ENCODE measurements at places on chromosomes 16 and 17.

DNA sequence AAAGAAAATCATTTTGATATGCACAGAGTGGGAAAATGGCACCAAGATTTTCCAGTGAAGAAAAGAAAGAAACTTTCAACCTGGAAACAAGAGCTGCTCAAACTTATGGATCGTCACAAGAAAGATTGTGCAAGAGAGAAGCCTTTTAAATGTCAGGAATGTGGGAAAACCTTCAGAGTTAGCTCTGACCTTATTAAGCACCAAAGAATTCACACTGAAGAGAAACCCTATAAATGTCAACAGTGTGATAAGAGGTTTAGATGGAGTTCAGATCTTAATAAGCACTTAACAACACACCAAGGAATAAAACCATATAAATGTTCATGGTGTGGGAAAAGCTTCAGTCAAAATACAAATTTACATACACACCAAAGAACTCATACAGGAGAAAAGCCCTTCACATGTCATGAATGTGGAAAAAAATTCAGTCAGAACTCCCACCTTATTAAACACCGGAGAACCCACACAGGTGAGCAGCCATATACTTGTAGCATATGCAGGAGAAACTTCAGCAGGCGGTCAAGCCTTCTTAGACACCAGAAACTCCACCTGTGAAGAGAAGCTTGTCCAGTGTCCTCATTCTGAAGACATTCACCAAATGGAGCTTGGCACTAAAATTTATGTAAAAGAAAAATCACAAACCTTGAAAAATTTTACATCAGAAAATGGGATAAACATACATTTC, 12.2 kb downstream of the ZNF75A start:
- H3K4me3 ChIP-seq, result no peak overlapping the region
- H3K36me3 ChIP-seq, result peaks cover 50% of the 10 kb centered on the region
- no peak overlapping the region for H3K27ac ChIP-seq
- no peaks in the 10 kb centered on the region for H3K27me3 ChIP-seq

GRCh38 chr17:76528528-76529223, 8.8 kb downstream of the CYGB start:
- H3K27ac ChIP-seq, result peak overlapping the region; percentile 98
- no peaks in the 10 kb centered on the region for H3K27me3 ChIP-seq
- H3K4me1 ChIP-seq, result peaks cover 55% of the 10 kb centered on the region
- peak; percentile 73 for DNase-seq

DNA sequence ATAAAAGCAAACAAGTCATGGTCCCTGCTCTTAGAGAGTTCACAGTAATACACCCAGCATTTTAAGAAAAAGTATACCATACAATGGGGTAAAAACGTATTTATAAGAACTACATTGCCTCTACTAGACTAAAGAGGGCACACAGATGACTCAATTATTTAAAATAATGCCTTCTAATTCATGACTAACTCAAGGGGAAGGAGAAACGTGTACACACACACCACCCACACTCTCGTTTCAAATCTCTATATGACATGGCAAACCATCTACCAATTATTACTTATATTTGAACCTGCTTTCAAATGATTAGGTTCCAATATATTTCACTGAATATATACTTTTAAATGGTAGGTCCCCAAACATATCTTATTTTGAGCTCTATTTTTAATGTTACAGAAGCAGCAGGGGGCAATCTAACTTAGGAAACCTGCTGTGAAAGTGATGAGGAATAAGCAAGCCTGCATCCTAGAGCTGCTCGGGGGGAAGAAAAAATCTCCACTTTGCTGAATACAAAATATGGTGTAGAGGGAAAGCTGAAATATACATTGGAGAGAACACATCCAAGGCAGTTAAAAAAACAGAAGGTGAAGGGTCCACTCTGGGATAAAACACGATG, 232.4 kb upstream of the PSMD7 start:
- H3K36me3 ChIP-seq, result no peaks in the 10 kb centered on the region
- no peaks in the 10 kb centered on the region for H3K4me1 ChIP-seq
- no peaks in the 10 kb centered on the region for H3K27me3 ChIP-seq
- H3K4me3 ChIP-seq, result no peak overlapping the region
- no peak for DNase-seq
- H3K27ac ChIP-seq, result no peak overlapping the region

DNA sequence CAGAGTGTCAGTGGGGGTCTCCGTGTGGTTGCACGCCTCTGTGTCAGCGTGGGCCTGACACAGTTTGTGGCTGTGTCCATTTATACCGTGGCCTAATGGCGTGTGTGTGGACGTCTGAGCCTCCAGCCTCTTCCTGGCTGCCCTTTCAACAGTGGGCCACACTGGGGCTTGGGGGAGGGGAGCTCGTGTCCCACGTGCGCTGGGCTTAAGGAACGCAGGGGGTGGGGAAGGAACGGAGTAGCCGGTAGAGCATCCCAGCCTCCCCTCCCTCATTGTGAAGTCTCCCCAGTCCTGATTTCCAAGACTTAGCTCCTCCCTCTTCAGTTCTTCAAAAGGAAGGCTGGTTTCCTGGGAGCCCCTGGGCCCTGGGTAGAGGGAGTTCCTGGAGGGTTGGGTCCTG, 9.5 kb upstream of the HES7 start:
- H3K36me3 ChIP-seq, result no peaks in the 10 kb centered on the region
- no peak overlapping the region for H3K27ac ChIP-seq
- H3K27me3 ChIP-seq, result peaks cover 3% of the 10 kb centered on the region

DNA sequence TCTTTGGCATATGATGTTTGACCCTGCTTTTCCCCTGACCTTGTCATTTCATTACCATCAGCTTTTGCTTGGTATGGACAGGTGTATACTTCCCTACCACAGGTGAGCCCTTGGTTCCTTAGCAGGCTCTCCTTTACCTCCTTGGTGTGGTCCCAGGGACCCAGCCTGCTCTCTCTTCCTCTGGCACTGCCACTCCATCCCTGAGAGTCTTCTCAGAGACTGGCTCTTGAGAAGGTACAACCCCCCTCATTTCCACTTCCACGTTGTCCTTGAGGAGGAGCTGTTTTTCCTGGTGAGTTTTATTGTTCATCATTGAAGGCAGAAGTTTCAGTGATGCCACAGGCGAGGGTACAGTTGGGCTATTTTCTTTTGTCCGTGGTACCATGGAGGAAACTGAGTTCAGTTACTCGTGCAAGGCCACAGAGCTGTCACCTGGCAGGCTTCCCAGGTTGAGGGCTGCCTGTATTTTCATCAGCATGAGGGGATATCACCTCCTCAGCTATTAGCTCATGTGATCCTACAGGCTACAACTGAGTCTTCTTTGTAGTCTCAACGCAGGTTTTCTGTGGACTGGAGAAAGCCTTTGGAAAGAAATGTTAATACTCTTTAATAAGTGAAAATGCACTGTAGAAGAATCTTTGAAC, 52.3 kb downstream of the MSI2 start:
- no peak for DNase-seq
- no peak overlapping the region for H3K27ac ChIP-seq
- no peaks in the 10 kb centered on the region for H3K36me3 ChIP-seq
- H3K4me3 ChIP-seq, result no peak overlapping the region
- no peaks in the 10 kb centered on the region for H3K4me1 ChIP-seq

- H3K4me3 ChIP-seq, result peak within 1 kb of the TSS; percentile 35
- no peak within 1 kb of the TSS for H3K27ac ChIP-seq
- H3K36me3 ChIP-seq, result no peaks in the 10 kb centered on the region
- peaks cover 5% of the 10 kb centered on the region for H3K4me1 ChIP-seq
- peak; percentile 88 for DNase-seq
Observed at GRCh38 chr17:32265192-32265923, at the start of gene RHBDL3. Gene RHBDL3, plus strand, starts transcription at chr17:32265832. Its CDS starts 358 bp downstream, at chr17:32266190.

- DNase-seq, result peak; percentile 76
- no peaks in the 10 kb centered on the region for H3K36me3 ChIP-seq
- peaks cover 19% of the 10 kb centered on the region for H3K4me1 ChIP-seq
- H3K27me3 ChIP-seq, result peaks cover 14% of the 10 kb centered on the region
- H3K4me3 ChIP-seq, result no peak overlapping the region
Observed at GRCh38 chr17:39736319-39737165, 1.2 kb upstream of the GRB7 start.

GRCh38 chr17:75194879-75195278, 10.6 kb upstream of the NUP85 start:
- H3K27me3 ChIP-seq, result no peaks in the 10 kb centered on the region
- H3K36me3 ChIP-seq, result no peaks in the 10 kb centered on the region
- no peak overlapping the region for H3K4me3 ChIP-seq
- H3K27ac ChIP-seq, result no peak overlapping the region
- peak; percentile 87 for DNase-seq

- peaks cover 20% of the 10 kb centered on the region for H3K36me3 ChIP-seq
- no peak for DNase-seq
- peaks cover 16% of the 10 kb centered on the region for H3K4me1 ChIP-seq
- peak overlapping the region; percentile 100 for H3K27ac ChIP-seq
Observed at GRCh38 chr16:3283543-3284447, 504 bp downstream of the ZNF263 start.

DNA sequence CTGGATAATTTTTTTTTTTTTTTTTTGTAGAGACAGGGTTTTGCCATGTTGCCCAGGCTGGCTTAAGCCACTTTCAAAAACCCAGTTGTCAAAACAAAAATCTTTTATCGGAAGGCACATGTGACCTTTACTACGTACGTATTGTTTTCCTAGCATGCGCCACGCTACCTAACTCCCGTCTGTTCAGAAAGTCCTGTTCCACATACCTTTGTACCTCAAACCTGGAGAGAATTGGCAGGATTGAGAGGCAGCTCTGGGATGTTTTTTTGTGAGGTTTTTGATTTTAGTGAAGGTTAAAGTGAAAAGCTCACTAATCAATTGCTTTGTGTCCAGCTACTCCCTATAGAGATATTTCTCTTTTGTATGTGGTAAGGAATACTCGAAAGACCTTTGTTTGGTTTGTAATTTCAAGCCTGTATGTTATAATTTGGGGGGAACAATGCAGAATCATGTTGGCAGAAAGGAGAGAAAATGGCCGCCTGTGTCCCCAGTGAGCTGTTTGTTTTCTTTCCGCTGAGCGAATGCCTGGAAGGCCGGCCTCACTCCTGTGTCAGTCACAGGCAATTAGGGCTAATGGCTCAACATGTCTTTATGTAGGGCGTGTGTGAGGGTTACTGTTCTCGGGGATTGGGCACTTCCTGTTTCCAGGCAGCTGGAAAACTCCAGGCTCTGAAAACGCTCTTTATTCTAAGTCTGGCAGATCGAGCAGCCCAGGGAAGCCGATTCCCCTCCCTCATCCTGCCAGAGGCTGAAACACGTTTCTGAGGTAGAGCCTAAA, 60.8 kb upstream of the CLEC18A start:
- peak overlapping the region; percentile 9 for H3K4me3 ChIP-seq
- H3K36me3 ChIP-seq, result peaks cover 3% of the 10 kb centered on the region
- peak overlapping the region; percentile 68 for H3K27ac ChIP-seq
- H3K4me1 ChIP-seq, result peaks cover 9% of the 10 kb centered on the region

GRCh38 chr17:62999736-63000135, 33.7 kb downstream of the TANC2 start:
- H3K27ac ChIP-seq, result no peak overlapping the region
- no peaks in the 10 kb centered on the region for H3K36me3 ChIP-seq
- DNase-seq, result no peak
- no peaks in the 10 kb centered on the region for H3K27me3 ChIP-seq
- H3K4me3 ChIP-seq, result no peak overlapping the region

DNA sequence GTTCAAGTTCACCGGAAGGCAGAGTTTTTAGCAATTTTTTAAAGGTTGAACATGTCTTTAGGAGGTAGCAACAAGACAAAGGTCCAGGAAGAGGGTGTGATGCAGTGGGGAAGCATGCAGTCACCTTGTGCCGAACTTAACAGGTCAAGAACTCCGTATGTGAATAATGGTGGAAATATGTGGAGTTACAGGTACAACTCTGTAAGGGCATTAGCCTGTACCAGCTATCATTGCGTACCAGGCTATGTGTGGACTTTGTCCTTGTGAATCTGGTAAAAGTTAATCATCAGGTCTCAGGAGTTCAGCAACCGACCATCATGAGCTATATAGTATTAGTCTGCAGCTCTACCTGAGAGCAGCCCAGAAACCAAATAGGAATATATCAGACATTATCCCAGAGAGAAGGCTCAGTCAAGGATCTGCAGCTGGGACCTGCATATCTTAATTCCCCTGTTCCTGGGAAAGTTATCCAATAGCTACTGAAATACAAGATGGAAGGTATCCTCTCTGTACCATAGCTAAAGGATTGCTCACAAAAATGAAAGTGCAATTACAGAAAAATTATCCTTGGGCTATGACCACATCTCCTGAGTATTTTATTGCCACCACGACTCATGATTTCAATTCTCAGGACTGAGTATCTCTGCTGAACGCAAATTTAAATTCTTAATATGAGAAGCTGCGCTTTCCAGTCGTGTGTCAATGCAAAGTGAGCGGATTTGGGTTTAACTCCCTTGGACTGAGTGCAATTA, 469.3 kb downstream of the CDH13 start:
- DNase-seq, result no peak
- peaks cover 4% of the 10 kb centered on the region for H3K4me1 ChIP-seq
- H3K36me3 ChIP-seq, result no peaks in the 10 kb centered on the region
- no peak overlapping the region for H3K4me3 ChIP-seq
- no peaks in the 10 kb centered on the region for H3K27me3 ChIP-seq

GRCh38 chr17:81192386-81193050, 26.5 kb upstream of the AATK start:
- no peaks in the 10 kb centered on the region for H3K27me3 ChIP-seq
- DNase-seq, result no peak
- no peaks in the 10 kb centered on the region for H3K36me3 ChIP-seq
- no peak overlapping the region for H3K27ac ChIP-seq
- no peak overlapping the region for H3K4me3 ChIP-seq

DNA sequence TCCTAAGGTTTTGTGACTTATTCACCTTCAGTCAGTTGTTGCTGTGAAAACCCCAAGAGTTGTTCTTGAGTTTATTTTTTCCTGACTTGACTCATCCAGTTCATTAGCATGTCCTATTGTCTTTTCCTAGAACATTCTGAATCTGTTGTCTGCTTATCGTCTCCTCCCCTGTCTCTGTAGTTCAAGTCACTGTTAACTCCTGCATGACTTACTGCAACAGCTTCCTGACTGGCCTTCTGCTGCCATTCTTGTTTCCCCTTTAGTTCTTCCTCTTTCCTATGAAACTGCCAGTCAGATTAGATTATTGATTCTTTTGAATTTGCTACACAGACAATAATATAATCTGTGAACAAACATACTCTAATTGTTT, 161.5 kb downstream of the FTO start:
- H3K36me3 ChIP-seq, result no peaks in the 10 kb centered on the region
- peaks cover 7% of the 10 kb centered on the region for H3K4me1 ChIP-seq
- no peaks in the 10 kb centered on the region for H3K27me3 ChIP-seq
- DNase-seq, result no peak
- no peak overlapping the region for H3K4me3 ChIP-seq
- H3K27ac ChIP-seq, result peak overlapping the region; percentile 31

DNA sequence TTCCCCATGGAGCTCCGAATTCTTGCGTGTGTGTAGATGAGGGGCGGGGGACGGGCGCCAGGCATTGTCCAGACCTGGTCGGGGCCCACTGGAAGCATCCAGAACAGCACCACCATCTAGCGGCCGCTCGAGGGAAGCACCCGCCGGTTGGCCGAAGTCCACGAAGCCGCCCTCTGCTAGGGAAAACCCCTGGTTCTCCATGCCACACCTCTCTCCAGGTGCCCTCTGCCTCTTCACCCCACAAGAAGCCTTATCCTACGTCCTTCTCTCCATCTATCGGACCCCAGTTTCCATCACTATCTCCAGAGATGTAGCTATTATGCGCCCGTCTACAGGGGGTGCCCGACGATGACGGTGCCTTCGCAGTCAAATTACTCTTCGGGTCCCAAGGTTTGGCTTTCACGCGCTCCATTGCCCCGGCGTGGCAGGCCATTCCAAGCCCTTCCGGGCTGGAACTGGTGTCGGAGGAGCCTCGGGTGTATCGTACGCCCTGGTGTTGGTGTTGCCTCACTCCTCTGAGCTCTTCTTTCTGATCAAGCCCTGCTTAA, 617 bp upstream of the SENP3 start:
- H3K27ac ChIP-seq, result peak overlapping the region; percentile 79
- H3K4me1 ChIP-seq, result peaks cover 30% of the 10 kb centered on the region
- DNase-seq, result peak; percentile 99
- H3K27me3 ChIP-seq, result no peaks in the 10 kb centered on the region

Data from osteoblast (primary cell).